Stimulated activated CD4-positive, alpha-beta T cell treated with anti-CD3 and anti-CD28 coated beads, Interleukin-4, amount 100 ng/mL, for 4 hours (primary cell): ENCODE measurements at places on chromosomes 6 and 20.

DNA sequence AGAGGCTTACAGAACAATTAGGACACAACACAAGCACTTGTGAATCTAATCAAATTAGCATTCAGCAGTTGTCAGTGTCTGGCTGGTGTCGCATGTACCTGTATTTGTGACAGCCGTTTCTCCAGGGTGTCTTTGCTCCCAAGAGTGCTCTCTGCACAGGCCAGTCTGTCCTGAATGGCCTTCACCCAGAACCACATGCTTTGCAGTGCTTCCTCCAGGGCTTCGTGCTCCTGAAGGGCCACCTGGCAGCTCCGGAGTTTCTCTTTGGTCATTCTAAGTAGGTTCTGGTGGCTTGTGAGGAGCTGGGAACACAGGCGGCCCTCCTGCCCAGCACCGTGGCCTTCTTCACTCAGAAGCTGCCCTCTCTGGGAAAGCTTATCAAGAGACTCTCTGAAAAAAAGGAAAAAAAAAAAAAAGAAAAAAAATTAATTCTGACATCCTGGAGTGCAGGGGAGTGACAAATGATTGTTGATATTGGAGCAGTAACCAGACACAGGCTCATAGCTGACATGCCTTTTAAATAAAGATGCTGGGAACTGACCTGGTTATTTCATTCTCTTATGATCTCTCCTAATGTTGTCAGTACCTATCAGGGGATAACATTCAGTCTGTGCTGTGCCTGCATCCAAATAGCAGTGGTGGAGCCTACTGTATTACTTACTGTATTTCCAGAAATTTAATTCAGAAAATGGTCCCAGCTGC is 245.8 kb downstream of the SYNE1 start:
- DNase-seq, result no peak

- DNase-seq, result no peak
These were observed 27.0 kb downstream of the KCNK15 start for GRCh38 chr20:44772636-44773035.

GRCh38 chr6:80594461-80594860 is 488.0 kb downstream of the BCKDHB start:
- no peak for DNase-seq

- no peak for DNase-seq
These were observed 208.1 kb upstream of the AGPAT4 start for GRCh38 chr6:161481786-161482516.

- DNase-seq, result no peak
These were observed 27.0 kb upstream of the ZBP1 start for GRCh38 chr20:57647006-57647932.

DNA sequence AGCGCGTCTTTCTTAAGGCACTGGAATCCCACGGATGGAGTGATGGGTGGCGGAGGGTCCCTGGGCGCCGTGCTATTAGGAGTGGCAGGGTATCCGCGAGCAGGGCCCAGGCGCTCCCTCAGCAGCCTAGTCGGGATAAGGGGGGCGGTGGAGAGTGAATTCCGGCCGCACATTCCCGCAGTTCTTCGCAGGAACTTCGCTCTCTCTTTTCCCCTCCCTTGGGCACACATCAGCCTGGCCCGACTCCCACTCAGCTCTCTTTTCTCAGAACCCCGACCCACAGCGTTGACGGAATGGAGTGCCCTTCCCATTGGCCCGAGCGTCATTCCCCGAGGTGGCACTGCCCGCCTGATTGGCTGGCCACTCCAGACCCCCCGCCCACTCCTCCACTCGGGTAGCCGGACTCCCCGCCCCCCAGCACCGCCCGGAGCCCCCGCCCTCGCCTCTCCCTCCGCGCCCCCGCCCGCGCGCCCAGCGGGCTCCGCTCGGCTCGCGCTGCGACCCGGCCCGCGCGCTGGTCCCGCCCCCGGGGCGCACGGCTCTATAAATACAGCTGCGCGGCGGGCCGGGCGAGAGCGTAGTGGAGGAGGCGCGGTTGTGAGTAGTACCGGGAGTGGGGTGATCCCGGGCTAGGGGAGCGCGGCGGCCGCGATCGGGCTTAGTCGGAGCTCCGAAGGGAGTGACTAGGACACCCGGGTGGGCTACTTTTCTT is at the start of gene ID4:
ID4 (plus strand) TSS at position 572 of the 712 bp plus-strand sequence. CDS start 385 bp downstream, outside the sequence.
- no peak for DNase-seq

DNA sequence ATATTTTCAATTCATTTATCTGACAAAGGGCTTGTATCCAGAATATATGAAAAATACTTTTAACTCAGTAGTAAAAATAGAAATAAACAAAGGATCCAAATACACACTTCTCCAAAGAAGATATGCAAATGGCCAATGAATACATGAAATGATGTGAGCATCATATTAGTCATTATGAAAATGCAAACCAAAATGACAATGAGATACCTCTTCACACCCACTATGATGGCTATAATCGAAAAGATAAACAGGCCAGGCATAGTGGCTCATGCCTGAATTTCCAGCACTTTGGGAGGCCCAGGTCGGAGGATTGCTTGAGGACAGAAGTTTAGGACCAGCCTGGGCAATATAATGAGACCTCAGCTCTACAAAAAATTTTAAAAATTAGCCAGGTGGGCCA is 33.8 kb upstream of the SMAP1 start:
- no peak for DNase-seq

GRCh38 chr6:113755449-113756289 is 101.5 kb upstream of the MARCKS start:
- DNase-seq, result no peak

DNA sequence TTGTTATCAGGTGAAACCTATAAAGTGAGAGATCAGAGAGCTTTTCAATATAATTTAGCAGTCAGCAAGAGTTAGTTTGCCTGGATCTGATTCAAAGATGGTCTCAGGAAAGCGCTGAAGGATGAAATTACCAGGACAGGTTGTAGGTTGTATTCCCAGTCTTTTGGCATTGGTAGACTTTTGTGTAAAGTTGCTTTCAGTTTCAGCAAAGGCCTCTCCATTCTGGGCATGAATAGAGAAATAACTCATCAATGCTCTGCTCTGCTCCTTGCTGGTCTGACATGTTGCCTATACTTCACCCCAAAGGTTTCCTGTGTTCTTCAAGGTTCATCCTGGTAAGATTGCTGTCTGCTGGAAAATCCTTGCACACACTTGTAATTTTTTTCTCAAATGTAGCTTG is 714.8 kb downstream of the EPM2A start:
- DNase-seq, result no peak

DNA sequence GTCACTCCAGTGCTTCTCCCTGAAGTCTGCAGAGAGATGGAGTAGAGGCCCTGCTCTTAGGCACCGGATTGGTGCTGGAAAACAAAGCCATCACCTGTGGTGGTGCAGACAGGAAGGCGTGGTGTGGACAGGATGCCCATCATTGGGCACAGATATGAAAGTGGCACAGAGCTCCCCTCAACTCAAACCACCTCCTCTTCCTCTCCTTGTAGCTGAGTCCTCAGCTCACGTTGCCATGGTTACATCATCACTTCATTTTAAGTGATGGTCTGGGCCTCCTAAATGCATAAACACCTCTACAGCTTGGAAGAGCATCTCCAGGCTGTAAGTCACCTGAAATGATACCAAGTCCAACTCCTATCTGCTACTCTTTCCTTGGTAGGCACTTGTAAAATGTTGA is 8.0 kb upstream of the RTF2 start:
- DNase-seq, result no peak

DNA sequence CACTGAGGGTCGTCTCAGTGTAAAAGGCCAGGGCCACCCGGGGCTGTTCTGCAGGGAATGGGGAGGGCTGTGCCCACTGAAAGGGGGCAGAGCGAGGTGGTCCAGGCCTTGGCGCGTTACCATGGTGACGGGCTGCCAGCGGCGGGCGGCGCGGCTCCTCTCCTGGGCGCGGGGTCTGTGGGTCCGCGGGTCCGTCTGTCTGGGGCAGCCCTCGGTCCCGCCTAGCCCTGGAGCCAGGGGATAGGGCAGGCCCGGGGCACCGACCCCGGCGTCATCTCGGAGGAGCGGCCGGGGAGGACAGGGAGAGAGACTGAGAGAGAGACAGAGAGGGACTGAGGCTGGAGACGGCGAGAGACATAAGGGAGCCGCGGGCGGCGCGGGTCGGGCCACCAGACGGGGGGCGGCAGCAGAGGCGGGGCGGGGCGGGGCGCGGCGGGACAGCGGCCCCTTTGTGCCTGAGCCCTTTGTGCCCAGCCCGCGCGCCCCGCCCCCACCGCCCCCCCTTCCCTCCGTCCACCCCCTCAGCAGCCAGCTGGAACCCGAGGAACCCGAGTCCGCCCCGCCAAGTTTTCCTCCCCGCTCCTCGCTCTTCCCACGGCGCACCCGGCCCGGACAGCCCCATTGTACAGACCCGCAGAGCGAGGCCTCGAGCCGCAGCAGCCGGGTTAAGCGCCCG is at the start of gene KIAA1755:
KIAA1755 (minus strand) TSS at position 358 of the 676 bp plus-strand sequence; CDS start at position 123, 235 bp downstream.
- no peak for DNase-seq

GRCh38 chr6:96059586-96059985 is 43.8 kb downstream of the FUT9 start:
- DNase-seq, result no peak

DNA sequence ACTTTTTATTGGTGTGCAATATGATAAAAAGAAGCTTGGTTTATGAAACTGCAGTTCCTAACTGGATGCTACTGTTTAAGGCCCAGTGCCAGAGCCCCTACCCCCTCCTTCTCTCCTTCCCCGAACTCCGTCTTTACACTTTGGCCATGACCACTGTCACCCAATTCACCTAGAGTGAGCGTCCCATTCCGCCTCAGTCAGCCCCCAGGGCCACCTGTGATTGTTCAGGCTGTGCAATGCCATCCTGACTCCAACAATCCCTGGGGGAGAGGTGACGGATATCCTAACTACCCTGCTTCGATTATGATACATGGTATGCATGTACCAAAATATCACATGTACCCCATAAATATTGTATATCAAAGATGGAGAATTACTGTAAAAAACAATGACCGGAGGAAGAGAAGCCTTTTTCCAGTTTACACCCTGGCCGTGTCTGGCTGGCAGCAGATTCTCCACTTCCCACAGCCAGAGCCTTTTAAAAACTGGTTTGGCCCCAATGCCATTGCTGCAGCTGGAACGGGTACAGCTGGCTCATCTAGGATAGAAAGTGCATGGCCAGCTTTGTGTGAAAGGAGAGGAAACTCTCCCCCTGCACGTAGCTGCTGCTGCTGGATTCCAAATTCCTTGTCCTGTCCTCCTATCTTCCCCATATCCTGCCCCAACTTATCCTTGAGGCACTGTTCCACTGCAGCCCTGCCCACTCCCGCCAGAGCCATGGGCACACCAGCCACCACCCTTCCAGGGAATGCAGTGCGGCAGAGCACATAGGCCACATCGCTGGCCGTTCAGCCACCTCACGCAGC is 99.7 kb downstream of the JPH2 start:
- DNase-seq, result no peak

- no peak for DNase-seq
These were observed 805 bp downstream of the MSH5 start for GRCh38 chr6:31740397-31741223.

DNA sequence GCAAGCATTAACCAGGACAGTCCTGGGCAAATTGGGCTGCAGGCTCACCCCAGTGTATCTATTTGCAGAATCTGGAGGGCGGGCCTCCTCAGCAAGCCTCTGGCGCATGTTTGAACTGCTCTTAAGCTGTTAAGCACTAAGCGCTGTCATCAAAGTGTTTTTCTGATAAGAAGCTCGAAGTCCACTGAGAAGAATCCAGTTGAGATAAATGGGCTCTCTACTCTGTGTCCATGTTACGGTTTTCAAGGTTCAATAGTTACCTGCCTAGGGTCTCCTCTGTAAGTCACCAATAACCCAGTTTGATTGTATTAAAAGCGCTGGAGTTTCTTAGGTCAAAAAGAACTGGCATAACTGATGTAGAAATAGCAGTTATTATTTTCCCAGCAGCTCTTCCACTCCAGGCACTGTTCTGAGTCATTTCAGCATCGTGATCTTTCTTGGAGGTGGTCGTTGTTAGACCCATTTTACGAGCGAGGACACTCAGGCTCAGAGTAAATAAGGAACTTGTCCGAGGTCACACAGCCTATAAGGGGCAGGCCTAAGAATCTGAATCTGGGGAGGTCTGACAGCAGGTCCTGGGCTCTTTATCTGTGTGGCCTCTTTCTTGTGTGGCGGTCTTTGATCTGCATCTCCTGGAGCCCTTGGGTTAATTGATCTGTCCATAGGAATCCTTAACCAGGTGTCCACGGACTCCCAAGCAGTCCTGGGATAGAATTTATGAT is 207.4 kb upstream of the ZNF217 start:
- no peak for DNase-seq

GRCh38 chr6:77037439-77037838 is 425.9 kb downstream of the HTR1B start:
- DNase-seq, result no peak

GRCh38 chr6:3900744-3901336 is 51.7 kb downstream of the FAM50B start:
- DNase-seq, result no peak
